Left colon (tissue), 2 donors: ENCODE measurements at places on chromosomes 4 and X.

DNA sequence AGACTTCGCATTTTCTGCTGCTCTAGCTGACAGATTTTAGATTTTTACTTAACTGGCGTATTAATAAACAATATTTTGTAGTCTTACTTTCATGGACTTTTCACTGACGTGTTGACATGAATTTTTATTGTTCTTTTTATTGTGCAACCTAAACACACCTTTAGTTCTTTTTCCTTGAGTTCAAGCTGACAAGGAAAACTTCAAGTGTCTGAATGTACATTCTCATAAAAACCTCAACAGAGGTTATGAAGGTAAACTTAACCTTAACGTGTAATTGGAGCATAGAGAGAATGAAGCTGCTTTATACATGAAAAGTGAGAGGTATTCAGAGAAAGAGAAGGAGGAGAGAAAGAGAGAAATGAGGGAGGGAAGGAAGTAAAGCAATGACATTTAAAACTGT is 364.3 kb upstream of the CT83 start:
- DNase-seq = no peak

DNA sequence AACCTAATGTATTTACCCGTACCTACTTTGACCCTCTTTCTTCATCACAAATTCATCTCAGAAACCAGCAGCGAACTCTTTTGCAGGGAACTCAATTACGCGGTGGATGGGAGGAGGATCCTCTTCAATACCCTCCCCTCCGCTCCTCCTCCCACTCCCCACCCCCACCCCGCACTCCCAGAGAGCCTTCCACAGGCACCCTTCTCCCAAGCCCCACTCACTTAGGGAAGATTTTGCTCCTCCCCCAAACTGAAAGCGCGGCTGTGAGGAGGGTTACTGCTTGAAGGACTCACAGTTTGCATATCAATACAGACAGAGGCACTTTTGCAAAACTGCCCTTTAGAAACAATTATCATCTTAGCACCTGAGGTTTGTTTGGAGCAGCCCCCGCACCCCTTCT is 960 bp upstream of the IL1RAPL1 start:
- DNase-seq = no peak

- DNase-seq = no peak
Observed at GRCh38 chr4:35934320-35934981, 309.9 kb downstream of the ARAP2 start.

DNA sequence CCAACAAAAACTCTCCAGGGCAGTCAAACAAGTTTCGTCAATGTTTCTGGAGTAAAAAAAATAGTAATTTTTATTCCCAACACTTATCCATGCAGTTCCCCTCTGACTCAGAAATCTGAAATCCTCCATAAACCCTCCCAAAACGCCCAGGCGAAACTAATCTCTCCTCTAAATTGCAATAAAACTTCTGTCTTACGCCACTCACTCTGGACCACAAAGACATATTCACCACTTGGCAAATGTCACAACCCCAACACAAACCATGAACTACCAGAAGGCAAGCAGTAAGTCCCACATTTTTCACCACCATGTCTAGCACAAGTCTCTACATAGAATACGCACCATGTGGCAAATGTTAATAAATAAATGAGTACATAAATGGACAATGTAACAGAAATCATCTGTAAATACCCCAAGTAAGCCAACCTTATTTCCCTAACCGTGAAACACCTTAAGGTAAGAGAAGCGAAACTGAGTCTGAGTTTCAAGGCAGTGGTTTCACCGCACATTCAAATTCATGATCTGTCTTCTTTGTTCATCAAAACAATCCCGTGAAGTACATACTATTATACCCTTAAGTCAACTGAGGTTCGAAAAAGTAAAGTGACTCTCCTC is 1.6 kb downstream of the PAPSS1 start:
- no peak for DNase-seq

DNA sequence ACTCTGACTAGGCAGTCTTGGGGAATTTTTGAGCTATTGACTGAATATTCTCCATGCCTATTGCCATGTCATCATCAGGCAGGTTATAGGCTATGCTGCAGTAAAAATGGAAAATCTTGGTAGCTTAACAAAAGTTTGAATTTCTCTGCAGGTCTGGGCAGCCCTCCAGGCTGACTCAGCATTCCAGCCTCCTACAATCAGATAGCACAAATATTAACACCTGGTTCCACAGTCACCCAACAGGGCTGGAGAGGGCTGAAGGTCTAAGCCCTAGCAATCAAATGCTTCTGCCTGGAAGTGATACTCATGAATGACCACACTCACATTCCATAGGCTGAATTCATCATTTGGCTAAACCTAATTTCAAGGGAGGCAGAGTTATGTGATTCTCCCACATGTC is 9.6 kb upstream of the PPP3CA start:
- no peak for DNase-seq

DNA sequence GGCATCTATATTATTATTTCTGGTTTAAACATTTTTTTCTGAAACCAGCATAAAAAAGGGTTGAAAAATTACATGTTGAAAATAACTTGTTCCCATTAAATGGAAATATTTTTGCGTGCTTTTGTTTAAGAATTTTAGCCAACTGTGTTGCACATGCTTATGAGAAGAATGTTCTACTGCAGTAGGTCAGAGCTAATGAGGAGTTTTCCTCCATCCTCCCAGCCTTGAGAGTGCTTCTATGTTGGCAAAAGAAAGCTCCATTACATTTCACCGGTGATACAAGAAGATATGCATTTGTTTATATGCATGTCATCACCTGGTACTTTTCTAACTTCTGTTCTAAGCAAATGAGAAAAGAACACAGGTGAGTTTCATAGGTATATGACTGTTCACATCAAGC is 13.6 kb upstream of the TDO2 start:
- DNase-seq = no peak

DNA sequence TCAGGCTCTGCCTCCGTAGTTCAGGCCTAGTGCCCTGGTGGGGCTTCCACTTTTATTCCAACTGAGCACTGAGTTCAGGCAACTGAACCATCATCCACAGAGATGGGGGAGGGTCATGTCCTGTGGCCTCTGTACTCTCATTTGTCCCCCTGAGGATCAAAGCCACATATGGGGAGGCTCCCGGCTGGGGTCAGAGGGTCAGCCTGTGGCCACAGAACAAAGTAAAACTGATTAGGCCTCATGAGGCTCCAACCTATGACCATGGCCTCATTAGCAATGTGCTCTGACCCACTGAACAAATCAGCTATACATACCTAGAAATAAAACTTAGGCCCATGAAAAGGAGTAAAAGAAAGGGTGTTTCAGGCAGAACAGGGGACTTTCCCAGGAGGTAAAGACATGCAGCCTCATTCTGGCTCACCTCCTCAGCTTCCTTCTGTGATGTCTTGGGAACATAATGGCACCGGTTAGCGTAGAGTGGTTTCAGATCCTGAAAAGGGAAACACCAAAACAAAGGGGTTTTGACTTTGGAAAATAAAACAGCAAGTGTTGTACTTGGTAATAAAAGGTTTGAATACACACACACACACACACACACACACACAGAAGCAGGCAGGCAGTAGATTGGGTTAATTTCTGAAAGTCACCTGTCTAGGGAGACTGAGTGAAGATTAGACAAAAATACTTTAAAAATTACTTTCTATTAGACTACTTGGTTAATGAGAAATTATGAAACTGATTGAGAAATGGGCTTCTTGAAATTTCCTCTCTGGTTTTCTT is 24.3 kb downstream of the TMEM255A start:
- DNase-seq = no peak

DNA sequence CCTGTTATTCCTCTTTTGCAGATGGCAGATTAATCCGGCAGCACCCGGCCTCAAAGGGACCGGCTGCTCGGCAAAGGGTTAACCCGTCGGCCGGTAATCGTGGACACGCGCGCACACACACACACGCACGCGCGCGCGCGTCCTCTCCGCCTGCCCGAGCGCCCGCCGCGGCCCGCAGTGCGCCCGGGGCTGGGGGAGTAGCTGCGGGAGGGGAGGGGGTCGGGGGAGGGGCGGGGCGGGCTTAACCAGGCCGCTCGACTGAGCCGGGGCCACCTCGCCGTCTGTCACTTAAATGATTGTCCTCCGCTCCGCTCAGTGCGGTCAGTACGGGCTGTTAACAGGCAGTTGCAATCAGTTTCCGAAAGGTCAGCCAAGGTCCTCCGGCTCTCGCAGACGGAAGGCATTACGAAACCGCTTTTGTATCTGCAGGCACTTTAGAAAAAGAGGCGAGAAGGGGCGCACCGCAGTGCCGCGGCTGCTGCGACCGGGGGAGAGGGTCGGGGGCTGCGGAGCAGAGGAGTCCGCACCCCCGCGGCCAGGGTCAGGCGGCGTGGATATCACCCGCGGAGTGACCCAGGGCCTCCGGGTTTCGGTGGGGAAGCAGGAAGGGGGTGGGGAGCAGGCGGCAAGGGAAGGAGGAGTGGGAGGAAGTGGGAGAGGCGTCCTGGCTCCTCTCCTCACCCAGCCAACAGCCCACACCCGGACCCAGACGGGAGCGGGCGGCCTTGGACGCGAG is 57.3 kb upstream of the BCOR start:
- no peak for DNase-seq
